ENCODE measurements at places on chromosomes 4 and X.

GRCh38 chr4:1490654-1491327 is 84.5 kb upstream of the NKX1-1 start:
- DNase-seq = no peak
- no peaks in the 10 kb centered on the region for H3K36me3 ChIP-seq
- peaks cover 5% of the 10 kb centered on the region for H3K27me3 ChIP-seq
- no peak overlapping the region for H3K27ac ChIP-seq
- no peak overlapping the region for H3K4me3 ChIP-seq

DNA sequence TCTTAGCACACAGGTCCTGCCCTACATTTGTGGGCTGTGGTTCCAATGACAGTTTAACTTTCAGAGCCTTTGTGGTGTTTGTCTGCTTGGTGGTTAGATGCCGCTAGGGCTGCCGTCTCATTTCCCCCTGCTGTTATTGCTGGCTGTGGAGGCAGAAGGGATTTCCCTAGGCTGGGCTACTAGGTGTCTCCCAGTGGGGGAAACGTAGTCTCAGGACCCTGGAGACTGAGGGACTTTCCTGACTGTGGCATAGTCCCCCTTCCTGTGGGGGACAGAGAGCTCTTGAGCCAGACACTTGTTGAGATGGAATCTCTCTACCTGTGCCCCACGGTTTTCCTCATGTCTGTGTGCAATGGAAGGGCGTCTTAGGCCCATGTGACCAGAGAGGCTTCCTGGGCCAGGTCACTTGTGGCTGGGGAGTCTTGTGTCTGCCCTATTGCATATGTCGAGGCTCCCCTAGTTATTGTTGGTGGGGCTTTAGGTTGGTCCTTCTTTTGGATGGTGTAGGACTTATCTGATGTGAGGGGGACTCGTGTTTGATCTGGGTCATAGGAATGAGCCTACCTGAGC is 68.2 kb downstream of the ARHGAP10 start:
- no peak overlapping the region for H3K27ac ChIP-seq
- H3K4me3 ChIP-seq = no peak overlapping the region
- peaks cover 5% of the 10 kb centered on the region for H3K4me1 ChIP-seq
- H3K36me3 ChIP-seq = no peaks in the 10 kb centered on the region
- no peak for DNase-seq
- H3K27me3 ChIP-seq = no peaks in the 10 kb centered on the region

DNA sequence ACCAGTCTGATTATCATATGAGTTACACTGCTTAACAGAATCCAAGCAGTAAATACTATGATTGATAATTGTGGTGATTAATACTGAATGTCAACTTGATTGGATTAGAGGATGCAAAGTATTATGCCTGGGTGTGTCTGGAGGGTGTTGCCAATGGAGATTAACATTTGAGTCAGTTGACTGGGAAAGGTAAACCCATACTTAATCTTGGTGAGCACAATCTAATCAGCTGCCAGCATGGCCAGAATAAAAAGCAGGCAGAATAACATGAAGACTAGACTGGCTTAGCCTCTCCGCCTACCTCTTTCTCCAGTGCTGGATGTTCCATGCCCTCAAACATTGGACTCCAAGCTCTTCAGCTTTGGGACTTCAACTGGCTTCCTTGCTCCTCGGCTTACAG is 961.3 kb downstream of the ADGRL3 start:
- no peaks in the 10 kb centered on the region for H3K4me1 ChIP-seq
- no peak overlapping the region for H3K27ac ChIP-seq
- no peak for DNase-seq
- no peaks in the 10 kb centered on the region for H3K36me3 ChIP-seq
- H3K27me3 ChIP-seq = no peaks in the 10 kb centered on the region
- no peak overlapping the region for H3K4me3 ChIP-seq

DNA sequence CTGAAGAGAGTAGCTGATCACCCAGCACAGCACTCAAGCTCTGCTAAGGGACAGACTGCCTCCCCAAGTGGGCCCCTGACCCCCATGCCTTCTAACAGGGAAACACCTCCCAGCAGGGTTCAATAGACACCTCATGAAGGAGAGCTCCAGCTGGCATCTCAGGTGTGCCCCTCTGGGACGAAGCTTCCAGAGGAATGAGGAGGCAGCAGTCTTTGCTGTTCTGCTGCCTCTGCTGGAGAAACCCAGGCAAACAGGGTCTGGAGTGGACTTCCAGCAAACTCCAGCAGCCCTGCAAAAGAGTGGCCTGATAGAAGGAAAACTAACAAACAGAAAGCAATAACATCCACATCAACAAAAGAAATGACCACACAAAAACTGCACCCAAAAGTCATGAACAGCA is 412.8 kb downstream of the PRDM5 start:
- H3K27me3 ChIP-seq = no peaks in the 10 kb centered on the region
- no peak overlapping the region for H3K27ac ChIP-seq
- DNase-seq = no peak
- no peaks in the 10 kb centered on the region for H3K36me3 ChIP-seq
- H3K4me3 ChIP-seq = no peak overlapping the region
- H3K4me1 ChIP-seq = no peaks in the 10 kb centered on the region

DNA sequence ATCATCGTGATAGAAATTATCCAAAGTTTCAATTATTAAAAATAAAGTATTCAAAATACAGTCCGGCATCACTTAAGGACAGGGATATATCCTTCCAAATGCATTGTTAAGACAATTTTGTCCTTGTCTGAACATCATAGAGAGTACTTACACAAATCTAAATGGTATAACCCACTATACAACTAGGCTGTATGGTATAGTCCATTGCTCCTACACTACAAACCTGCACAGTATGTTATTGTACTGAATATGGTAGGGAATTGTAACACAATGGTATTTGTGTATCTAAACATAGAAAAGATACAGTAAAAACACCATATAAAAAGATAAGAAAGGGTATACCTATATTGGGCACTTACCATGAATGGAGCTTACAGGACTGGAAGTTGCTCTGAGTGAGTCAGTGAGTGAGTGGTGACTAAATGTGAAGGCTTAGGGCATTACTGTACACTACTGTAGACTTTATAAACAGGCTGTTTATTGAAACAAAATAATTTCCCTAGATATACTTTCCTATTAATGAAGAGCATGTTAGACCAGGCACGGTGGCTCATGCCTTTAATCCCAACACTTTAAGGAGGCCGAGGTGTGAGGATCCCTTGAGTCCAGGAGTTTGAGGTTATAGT is 44.8 kb upstream of the PTPN13 start:
- H3K27ac ChIP-seq = no peak overlapping the region
- H3K4me1 ChIP-seq = no peaks in the 10 kb centered on the region
- H3K27me3 ChIP-seq = no peaks in the 10 kb centered on the region
- H3K36me3 ChIP-seq = no peaks in the 10 kb centered on the region
- no peak overlapping the region for H3K4me3 ChIP-seq
- DNase-seq = no peak

DNA sequence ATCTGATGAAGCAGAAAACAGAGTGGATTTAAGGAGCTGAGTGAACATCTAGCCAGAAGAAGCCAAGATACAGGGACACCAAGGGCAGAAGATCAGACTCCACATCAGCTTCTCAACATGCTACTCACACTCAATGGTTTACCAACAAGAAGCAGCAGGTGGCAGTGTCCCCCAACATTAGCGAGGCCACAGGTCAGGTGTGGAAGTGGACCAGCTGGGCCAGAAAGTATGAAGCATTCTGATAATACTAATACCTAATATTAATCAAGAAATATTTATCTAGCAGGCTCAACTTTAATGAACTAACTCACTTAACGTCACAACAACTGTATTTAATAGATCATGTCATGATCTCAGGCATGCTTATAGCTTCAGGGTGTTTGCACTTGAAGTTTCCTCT is 73.4 kb upstream of the TTC29 start:
- H3K27ac ChIP-seq = no peak overlapping the region
- H3K36me3 ChIP-seq = no peaks in the 10 kb centered on the region
- no peak overlapping the region for H3K4me3 ChIP-seq
- H3K27me3 ChIP-seq = no peaks in the 10 kb centered on the region
- no peak for DNase-seq
- no peaks in the 10 kb centered on the region for H3K4me1 ChIP-seq

DNA sequence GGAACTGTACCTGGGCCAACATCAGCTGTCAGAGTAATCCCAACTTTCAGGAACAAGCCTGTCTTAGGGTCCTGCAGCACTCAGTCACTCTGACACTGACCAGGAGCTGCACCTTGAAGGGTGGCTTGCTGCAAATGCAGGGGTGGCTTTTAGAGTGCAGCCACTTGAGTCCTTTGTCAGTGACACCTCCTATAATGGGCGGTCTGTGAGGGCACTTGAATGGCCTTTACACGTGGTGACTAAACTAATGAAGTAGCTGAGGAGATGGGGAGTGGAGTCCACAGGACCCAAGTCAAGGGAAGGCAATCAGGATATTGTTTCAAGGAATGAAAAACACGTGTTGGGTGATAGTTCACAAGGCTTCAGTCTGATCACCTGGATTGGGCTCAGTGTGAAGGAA is 11.1 kb upstream of the LNX1 start:
- H3K27ac ChIP-seq = no peak overlapping the region
- H3K36me3 ChIP-seq = no peaks in the 10 kb centered on the region
- H3K27me3 ChIP-seq = no peaks in the 10 kb centered on the region
- no peaks in the 10 kb centered on the region for H3K4me1 ChIP-seq
- no peak overlapping the region for H3K4me3 ChIP-seq

DNA sequence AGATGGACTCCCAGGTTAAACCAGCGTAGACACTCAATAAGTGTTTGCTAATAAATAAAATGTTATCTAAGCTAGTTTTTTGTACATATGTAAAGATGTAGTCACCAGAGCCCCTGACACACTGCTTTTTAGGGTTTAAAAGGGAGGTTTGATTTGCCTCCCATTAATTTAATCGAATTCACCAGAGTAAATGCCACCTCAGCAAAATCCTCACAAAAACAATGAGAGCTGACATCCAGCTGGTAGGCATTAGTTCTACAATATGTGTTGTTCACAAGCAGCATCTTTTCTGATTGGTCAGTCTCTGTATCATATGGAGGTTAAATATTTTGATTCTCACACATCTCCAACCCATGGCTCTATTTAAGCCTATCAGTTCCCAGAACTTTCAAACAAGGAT is 382.6 kb downstream of the CENPC start:
- no peaks in the 10 kb centered on the region for H3K4me1 ChIP-seq
- H3K4me3 ChIP-seq = no peak overlapping the region
- H3K27ac ChIP-seq = no peak overlapping the region
- no peaks in the 10 kb centered on the region for H3K27me3 ChIP-seq
- DNase-seq = no peak

- no peaks in the 10 kb centered on the region for H3K27me3 ChIP-seq
- H3K36me3 ChIP-seq = no peaks in the 10 kb centered on the region
- no peak overlapping the region for H3K27ac ChIP-seq
- DNase-seq = no peak
Observed at GRCh38 chr4:110005461-110006056, 92.9 kb downstream of the EGF start.

DNA sequence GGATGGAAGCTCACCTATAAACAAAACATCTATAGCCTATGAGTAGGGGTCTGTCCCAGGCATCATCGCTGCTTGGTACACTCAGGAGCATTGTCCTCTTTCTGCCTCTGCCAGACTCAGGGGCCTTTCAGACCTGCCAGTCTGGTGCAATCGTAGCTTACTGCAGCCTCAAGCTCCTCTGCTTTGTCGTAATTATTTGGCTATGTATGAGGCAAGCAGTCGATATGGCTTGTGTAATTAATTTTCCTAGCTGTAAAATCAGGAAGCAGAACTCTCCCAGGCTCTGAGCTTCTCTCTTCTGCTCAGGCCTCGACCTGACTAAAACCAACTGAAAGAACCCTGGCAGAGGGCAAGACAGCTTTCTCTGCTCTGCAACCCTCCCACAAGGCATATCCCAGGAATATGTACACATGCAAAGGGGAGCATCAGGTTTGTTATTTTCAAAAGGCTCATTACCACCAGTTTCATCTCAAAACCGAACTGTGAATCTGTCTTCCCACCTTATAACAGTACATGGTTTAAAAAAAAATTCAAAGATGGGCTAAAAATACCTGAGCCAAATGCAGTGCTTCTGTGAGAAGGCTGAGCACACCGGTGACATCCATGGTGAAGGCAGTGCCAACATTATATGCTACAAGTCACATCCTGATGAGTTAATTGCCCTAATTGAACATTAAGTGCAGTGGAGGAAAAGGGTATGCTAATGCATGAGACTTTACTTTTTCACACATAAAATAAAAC is 309.2 kb upstream of the EMCN start:
- H3K36me3 ChIP-seq = no peaks in the 10 kb centered on the region
- DNase-seq = no peak
- no peak overlapping the region for H3K4me3 ChIP-seq
- no peaks in the 10 kb centered on the region for H3K27me3 ChIP-seq
- no peaks in the 10 kb centered on the region for H3K4me1 ChIP-seq

DNA sequence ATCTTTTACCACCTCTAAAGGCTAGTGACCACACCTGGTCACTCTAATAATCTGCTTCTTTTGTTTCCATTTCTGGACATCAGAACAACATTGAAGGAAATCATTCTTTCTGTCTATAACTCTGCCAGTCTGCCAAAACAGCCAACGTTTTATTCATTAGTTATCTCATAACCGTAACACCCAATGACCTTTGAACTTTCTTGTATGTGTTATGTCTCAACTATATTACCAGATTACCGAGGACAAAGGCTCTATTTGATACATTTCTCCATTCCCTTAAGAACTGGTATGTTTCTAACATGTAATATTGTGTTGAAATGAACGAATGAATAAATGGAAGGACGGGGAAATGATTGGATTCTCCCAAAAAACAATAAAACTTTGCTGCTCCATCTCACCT is 152.7 kb downstream of the GABRB1 start:
- DNase-seq = no peak
- H3K27ac ChIP-seq = no peak overlapping the region
- H3K36me3 ChIP-seq = no peaks in the 10 kb centered on the region
- no peaks in the 10 kb centered on the region for H3K4me1 ChIP-seq
- no peaks in the 10 kb centered on the region for H3K27me3 ChIP-seq
- H3K4me3 ChIP-seq = no peak overlapping the region

DNA sequence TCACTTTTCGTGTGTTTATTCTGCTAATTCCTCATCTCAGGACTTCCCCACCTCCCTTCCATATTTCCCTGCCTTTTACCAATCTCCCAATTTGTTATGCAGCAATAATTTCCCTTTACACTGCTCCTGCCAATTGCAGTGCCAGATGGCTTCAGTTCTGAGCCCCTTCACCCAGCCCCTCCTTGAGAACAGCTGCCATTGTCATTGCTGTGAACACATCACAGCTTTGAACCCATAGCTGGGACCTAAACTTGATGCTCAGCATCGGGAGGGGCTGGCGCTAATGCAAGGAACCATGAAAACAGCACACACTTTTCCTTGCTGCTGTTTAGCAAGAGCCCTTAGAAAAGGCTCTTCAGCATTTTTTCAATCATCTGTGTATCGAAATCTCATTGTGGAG is 104.9 kb downstream of the ALPK1 start:
- H3K27ac ChIP-seq = no peak overlapping the region
- DNase-seq = no peak
- H3K27me3 ChIP-seq = no peaks in the 10 kb centered on the region
- H3K4me3 ChIP-seq = no peak overlapping the region

Measured in ascending aorta (tissue), 2 donors.